Epithelial cell of esophagus (primary cell): ENCODE measurements at places on chromosomes 1 and 21.

DNA sequence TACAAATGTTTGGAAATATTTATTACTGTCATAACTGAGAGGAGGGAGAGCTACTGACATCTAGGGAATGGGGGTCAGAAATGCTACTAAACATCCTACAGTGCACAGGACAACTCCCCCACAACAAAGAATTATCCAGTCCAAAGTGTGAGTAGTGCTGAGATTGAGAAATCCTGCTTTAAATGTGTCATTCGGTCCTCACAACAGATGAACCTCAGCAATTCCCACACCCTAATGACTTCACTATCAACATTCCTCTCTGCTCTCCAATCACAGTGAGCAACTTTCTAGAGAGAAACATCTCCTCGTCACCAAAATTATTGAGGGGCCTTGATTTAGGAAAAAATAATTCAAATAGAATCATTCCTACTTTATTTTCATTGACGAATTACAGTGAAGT is 18.0 kb downstream of the OMA1 start:
- DNase-seq = peak; percentile 90

DNA sequence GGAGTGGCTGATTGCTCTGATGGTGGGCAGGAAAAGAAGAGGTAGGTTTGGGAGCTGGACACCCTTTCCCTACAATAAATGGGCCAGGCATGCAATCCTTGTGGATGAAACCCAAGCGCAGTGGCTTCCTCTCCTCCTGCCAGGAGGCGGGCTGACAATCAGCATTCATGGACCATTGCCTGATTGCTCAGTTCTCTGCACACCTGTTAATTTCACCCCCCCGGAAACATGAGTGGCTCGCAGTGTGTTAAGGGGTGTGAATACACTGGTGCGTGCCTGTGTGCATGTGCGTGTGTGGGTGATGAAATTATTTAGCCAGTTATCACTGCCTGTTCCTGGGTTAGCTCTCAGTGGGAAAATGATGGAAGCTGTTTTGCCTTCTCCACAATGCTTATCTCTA is 310.7 kb downstream of the PCP4 start:
- no peak for DNase-seq

DNA sequence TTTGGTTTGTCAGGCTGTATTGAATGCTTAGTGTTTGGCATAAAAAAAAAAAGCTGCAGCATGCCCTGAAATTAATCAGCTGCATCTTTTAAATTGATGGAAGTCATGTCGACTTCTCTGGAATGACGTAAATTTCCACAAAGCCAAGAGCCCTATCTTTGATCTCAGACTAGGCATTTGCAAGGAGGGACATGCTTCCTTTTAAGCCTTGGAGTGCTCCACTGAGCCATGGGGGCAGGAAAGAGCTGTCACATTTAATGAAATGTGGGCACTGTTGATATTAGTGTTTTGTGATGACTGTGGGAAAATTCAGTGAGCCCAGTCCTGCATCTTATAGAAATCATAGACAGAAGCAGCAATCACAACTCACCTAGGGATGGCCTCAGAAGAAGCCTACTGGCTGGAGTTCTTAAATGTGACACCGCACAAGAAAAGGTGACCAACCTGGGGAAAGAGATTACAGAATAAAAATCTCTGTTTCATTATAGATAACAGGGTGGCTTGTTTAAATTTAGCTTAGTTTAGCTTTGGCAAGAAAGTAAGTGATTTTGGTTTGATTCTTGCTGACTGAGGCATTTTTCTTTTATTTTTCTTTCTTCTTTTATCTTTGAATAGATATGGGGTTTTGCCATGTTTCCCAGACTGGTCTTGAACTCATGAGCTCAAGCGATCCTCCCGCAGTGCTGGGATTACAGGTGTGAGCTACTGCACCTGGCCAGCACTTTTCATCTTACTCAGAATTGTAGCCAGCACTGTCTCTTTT is 188.2 kb downstream of the HHAT start:
- no peak for DNase-seq

- DNase-seq = no peak
Measured at GRCh38 chr21:46079352-46080170, 18.4 kb upstream of the COL6A2 start.

DNA sequence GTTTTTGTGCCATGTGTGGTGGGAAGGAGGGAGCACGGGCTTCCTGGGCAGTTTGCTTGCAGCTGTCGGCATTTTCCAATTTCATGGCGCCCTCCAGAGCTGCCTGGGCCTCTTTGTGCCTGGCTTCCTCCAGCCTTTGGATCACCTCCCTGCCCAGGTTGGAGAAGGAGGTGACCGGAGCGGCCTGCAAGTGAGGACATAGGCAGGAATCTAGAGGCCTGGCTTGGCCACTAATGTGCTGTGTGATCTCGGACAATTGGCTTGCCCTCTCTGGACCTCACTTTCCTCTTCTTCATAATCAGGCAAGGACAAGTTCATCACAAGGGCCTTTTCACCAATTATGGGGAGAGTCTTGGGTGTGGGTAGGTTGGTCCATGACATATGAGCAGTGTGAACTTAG is 245.1 kb downstream of the MATN1 start:
- DNase-seq = no peak

- DNase-seq = peak; percentile 60
Measured at GRCh38 chr1:154998818-154999570, 3.6 kb upstream of the ZBTB7B start.

- no peak for DNase-seq
Measured at GRCh38 chr21:15626031-15626430, 103.8 kb upstream of the USP25 start.
